Breast epithelium (tissue), 4 donors: ENCODE measurements at places on chromosomes 5 and 9. TPM values are rescaled to one million over a fixed set of nuclear protein-coding genes. Genes with fewer than 3 reads are reported as not detected.

The UNC5A gene
- total RNA-seq, result 2.9 TPM

The FOXD4L6 gene
- not detected for total RNA-seq

The WHRN gene
- 16.4 TPM for total RNA-seq

The PCDHGA1 gene
- total RNA-seq, result 1.2 TPM

The SAXO1 gene
- total RNA-seq, result 0.16 TPM

The FOXD4L3 gene
- total RNA-seq, result not detected

The ELAVL2 gene
- total RNA-seq, result 1.1 TPM

The C5orf58 gene
- total RNA-seq, result 0.80 TPM

The GDA gene
- not detected for total RNA-seq

The FTMT gene
- not detected for total RNA-seq

The TUSC1 gene
- 21.0 TPM for total RNA-seq

The OR2K2 gene
- not detected for total RNA-seq

The EDIL3 gene
- total RNA-seq, result 7.2 TPM

The PITX1 gene
- total RNA-seq, result 2.1 TPM

The TRPM6 gene
- 1.3 TPM for total RNA-seq

The FOCAD gene
- 48.1 TPM for total RNA-seq

The RLN1 gene
- 0.48 TPM for total RNA-seq

The TMEM267 gene
- total RNA-seq, result 16.1 TPM

The ZNF608 gene
- total RNA-seq, result 82.1 TPM

The ANKDD1B gene
- 1.0 TPM for total RNA-seq

The MAP1B gene
- total RNA-seq, result 271 TPM
